Activated CD4-positive, alpha-beta memory T cell treated with anti-CD3 and anti-CD28 coated beads for 36 hours (primary cell): ENCODE measurements at places on chromosomes 1 and 21.

DNA sequence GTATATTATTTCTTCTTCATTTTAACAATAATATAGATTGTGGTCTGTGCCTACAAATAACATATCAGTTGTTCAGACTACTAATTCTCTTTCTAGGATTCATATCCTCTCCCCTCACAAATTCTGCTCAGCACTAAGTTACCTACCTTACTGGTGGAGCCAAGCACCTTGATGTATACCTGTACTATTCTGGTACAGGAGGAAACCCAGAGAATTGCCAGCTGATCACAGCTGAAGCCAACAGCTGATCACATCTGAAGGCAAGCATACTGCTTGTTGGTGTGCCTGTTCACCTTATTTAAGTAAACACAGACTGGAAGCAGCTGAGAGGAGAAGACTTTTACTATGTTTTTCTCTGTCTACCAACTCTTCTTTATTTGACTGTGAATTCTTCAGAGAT, 101.8 kb downstream of the PBX1 start:
- DNase-seq, result no peak

DNA sequence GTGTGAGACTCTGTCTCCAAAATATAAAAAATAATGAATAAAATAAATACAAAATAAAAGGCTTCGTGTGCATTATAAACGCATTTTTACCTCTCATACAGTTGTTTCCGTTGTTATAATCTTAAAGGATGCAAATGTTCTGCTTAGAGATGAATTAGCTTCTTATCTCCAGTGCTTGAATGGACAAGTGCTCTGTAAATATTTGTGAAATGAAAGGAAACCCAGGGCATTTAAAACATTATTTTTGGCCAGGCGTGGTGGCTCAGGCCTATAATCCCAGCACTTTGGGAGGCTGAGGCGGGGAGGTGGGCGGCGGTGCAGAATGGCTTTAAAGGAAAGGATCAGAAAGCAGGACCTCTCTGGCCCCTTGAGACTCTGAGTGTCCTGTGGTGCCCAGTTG, 94.5 kb downstream of the HUNK start:
- no peak for DNase-seq

- peak; percentile 16 for DNase-seq
These were observed 36.9 kb upstream of the PSMG1 start for GRCh38 chr21:39220150-39220549.

DNA sequence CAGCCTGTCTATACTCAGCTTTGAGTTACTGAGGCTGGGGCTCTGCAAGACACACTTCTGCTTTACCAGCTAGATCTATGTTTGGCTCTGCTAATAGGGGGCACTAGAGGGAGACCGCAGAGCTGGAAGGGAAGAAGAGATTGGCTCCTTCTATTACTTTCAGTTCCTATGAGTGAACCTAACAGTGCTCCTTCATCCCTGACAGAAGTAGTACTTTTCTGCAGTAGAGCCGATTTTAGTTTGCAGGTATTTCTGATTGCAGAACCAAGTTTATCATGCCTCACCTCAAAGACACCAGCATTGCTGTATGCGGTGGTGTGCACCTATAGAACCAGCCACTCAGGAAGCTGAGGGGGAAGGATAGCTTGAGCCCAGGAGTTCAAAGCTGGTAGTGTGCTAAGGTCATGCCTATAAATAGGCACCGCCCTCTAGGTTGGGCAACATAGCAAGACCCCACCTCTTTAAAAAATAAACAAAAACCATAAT, 5.7 kb upstream of the ZDHHC18 start:
- peak; percentile 31 for DNase-seq

GRCh38 chr1:115877511-115877910, 36.6 kb upstream of the NHLH2 start:
- no peak for DNase-seq

DNA sequence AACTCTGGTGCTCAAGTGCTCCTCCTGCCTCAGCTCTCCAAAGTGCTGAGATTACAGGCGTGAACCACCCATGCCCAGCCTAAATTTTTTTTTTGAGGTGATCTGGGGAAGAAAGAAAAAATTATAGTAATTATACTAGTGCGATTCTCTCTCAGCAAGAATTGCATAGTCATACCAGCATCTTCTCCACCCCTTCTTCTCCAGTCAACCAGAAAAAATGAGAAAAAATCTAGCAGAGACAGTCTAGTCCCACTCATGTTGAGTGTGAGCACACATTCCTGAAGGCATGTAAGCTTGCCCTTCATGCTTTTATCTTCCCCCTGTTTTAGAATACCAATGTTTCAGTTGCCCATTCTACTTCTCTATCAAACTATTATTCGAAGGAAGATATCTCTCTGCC, 207.6 kb downstream of the S1PR1 start:
- no peak for DNase-seq

DNA sequence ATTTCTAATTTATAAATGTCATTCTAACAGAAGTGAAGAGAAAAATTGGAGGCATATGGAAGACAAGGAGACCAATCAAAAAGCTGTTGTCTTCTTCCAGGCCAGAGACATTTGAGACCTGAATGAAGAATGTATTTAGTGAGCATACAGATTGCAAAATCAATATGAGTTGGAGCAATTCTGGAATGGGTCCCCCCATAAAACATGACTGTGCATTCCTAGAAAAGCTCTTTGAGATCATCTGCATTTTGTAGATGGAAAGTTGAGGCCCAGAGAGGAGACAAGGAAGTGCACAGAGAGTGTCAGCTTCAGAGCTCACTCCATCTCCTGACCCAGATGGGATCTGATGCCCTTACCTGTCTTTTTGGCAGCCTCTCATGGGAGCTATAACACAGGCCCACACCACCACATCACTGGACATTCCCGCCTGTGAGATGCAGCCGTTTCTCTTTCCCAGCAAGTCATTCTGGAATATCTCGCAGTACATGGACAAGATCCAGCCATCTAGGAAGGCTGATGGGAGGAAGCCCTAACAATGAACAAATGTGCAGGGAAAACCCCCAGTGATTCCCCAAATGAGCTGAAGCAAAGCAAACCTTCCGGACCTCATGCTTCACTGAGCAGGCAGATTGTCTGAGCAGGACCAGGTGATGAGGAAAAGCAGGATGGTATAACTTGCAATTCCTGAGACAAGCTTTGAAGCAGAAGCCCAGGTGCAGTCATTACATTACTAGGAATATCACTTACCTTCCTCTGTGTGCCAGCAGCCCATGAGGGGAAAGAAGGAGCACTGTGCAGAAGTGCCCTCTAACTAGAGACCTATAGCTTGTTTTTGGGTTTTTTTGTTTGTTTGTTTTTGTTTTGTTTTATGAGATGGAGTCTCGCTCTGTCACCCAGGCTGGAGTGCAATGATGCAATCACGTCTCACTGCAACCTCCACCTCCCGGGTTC, 445.6 kb downstream of the PLPP3 start:
- no peak for DNase-seq

GRCh38 chr1:47194311-47194710, 4.5 kb upstream of the PDZK1IP1 start:
- DNase-seq, result no peak

GRCh38 chr1:2832506-2833453, 31.3 kb upstream of the TTC34 start:
- DNase-seq, result no peak

GRCh38 chr1:29679316-29679715, 443.0 kb downstream of the PTPRU start:
- no peak for DNase-seq

- DNase-seq, result peak; percentile 56
These were observed 47.1 kb upstream of the ATP1A1 start for GRCh38 chr1:116325922-116326321.

- DNase-seq, result no peak
These were observed 10.6 kb downstream of the PDE9A start for GRCh38 chr21:42663860-42664535.

DNA sequence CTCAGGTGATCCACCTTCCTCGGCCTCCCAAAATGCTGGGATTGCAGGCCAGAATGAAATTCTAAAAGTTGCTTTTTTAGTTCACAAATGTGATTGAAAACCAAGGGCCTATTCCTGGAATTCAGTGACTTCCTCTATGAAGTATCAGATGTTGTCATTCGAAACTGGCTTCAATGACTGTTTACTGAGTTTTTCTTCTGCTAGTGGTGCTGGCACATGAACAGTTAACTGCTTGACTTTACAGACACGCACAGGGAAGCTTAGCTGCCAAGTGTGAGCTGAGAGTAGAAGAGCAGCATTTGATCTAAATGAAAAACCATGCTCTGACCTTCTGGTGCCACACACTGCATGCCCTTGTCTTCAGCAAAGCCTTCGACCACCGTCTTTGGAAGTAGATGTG, 32.8 kb upstream of the AJAP1 start:
- DNase-seq, result no peak

DNA sequence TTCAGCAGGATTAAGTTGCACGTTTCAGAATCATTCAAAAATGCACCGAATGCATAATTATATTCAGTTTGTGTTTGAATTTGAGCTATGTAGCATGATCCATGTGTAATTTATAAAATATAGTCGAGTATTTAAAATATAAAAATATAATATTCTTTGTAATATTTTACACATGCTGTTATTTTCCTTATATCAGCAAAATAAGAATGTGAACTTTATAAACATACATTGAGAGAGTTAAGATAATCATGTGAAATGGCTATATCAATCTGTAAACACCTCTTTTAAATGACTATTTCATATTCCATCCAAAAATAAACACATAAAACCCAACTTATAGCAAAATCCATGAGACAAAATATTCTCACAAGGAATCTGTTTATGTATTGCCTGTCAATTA, 303.7 kb downstream of the LRRC7 start:
- no peak for DNase-seq
